ENCODE measurements at places on chromosomes 3 and 15.

GRCh38 chr3:175692256-175692655 is 833.1 kb downstream of the NAALADL2 start:
- no peak for DNase-seq

DNA sequence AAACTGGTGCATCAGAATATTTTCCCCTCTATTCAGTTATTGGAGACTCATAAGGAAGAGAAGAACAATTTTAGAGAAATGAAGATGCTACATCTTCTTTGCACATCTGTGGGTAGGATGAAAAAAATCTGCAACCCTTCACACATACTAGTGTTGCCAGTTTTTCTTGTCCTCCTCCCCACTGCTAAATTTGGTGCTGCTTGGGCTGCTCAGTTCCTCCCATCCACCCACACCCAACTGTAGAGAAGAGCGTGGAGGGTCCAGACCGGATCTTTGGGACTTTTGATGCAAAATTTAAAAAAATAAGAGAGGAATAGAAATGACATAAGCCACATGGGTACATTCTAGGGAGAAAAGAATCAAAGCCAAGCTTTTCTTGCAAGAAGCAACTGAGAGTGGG is 8.7 kb upstream of the RASA2 start:
- no peak for DNase-seq

- no peak for DNase-seq
Measured at GRCh38 chr3:24087469-24087868, 142.4 kb downstream of the NR1D2 start.

GRCh38 chr3:3082234-3082924 is 27.8 kb downstream of the IL5RA start:
- no peak for DNase-seq

All from kidney glomerular epithelial cell (primary cell).